GM23248 (cell line): ENCODE measurements at places on chromosomes 13 and 19. TPM values are rescaled to one million over a fixed set of nuclear protein-coding genes. Genes with fewer than 3 reads are reported as not detected.

DNA sequence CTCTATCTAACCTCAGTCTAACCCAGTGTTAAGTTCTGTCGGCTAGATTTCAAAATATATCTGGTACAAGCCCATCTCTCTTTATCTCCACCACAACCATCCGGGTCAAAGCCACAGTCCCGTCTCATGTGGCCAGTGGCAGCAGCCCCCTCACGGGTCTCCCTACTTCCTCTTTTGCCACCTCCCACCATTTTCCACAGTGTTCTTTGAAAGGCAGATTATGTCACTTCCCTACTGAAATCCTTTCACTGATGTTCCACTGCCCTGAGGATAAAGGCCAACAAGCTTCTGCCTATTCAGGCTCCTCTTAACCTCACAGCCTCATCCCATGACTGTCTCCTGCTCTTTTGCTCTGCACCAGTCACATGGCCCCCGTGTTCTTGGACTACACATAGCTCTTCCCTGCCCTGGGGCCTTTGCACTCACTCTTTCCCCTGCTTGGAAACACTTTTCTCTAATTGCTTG is 117.2 kb downstream of the UBL3 start:
- H3K4me1 ChIP-seq: no peaks in the 10 kb centered on the region
- peak; percentile 44 for DNase-seq
- H3K27ac ChIP-seq: no peak overlapping the region
- no peak overlapping the region for H3K4me3 ChIP-seq
- no peaks in the 10 kb centered on the region; the same call in 1 of the 2 replicates for H3K27me3 ChIP-seq

- 0 out of 2 replicates have a peak, but pooled peaks cover 3% of the 10 kb centered on the region for H3K27me3 ChIP-seq
- H3K27ac ChIP-seq: no peak overlapping the region
- no peak overlapping the region for H3K4me3 ChIP-seq
- no peaks in the 10 kb centered on the region for H3K36me3 ChIP-seq
- DNase-seq: no peak
Measured at GRCh38 chr19:40571005-40571318, 5.7 kb upstream of the SHKBP1 start.

DNA sequence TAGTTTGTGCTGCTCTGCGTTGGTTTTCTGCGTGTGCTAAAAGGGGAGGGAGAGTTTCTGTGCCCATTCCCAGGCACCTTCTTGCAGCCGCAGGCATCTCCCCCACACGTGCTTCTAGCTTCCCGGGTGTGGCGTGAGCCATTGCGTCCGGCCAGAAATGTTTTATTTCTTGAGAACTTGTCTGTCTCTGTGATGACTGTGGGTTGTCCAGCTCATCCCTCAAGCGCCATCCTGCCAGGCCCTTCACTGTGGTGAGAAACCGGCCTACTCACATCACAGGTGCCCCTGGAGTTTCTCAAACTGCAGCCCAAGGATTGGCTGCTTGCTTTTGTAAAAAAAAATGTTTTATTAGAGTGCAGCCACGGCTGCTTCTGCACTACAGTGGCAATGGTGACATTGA is 24.2 kb downstream of the EPN1 start:
- DNase-seq: no peak
- no peak overlapping the region for H3K27ac ChIP-seq
- H3K36me3 ChIP-seq: peaks cover 3% of the 10 kb centered on the region; the same call in 1 of the 2 replicates
- H3K4me1 ChIP-seq: no peaks in the 10 kb centered on the region
- no peak overlapping the region for H3K4me3 ChIP-seq

GRCh38 chr19:30097746-30098280 is 155.8 kb downstream of the URI1 start:
- DNase-seq: no peak
- no peaks in the 10 kb centered on the region for H3K36me3 ChIP-seq
- no peaks in the 10 kb centered on the region for H3K4me1 ChIP-seq
- H3K27ac ChIP-seq: no peak overlapping the region
- no peaks in the 10 kb centered on the region for H3K27me3 ChIP-seq

- H3K36me3 ChIP-seq: peaks cover 35% of the 10 kb centered on the region
- no peaks in the 10 kb centered on the region for H3K4me1 ChIP-seq
- no peak for DNase-seq
- no peak overlapping the region for H3K4me3 ChIP-seq
- no peaks in the 10 kb centered on the region for H3K27me3 ChIP-seq
Measured at GRCh38 chr19:16208847-16209665, 11.3 kb downstream of the AP1M1 start.

DNA sequence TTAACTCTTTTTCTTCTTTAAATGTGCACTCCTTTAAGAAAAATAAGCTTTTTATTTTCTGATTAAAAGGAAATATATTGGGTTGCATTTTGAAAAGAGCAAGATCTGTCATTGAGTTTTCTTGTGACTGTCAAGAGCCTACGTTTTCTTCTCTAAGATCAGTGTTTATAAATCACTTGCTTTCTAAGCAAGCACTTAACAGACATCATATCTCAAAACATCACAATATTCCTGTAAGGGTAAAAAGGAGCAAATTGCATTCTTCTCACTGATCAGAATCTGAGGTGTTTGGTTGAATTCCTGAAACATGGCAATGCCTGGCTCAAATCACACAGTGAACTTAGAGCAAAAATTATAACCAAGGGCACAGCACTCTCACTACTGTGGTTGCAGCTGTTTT is 231.3 kb downstream of the PCDH17 start:
- no peaks in the 10 kb centered on the region for H3K36me3 ChIP-seq
- H3K27me3 ChIP-seq: no peaks in the 10 kb centered on the region
- no peak overlapping the region for H3K4me3 ChIP-seq
- no peak for DNase-seq
- no peak overlapping the region for H3K27ac ChIP-seq
- H3K4me1 ChIP-seq: no peaks in the 10 kb centered on the region

- H3K27me3 ChIP-seq: peaks cover 7% of the 10 kb centered on the region
- H3K4me1 ChIP-seq: peaks cover 22% of the 10 kb centered on the region
- peak overlapping the region; percentile 84 for H3K27ac ChIP-seq
- no peaks in the 10 kb centered on the region for H3K36me3 ChIP-seq
Measured at GRCh38 chr13:60583911-60584753, 187.1 kb downstream of the TDRD3 start.

GRCh38 chr19:2114218-2114617 is 17.5 kb downstream of the IZUMO4 start:
- no peak overlapping the region for H3K4me3 ChIP-seq
- H3K27me3 ChIP-seq: no peaks in the 10 kb centered on the region
- peaks cover 4% of the 10 kb centered on the region; the same call in 1 of the 2 replicates for H3K4me1 ChIP-seq
- no peak overlapping the region for H3K27ac ChIP-seq
- H3K36me3 ChIP-seq: peaks cover 15% of the 10 kb centered on the region
- DNase-seq: no peak

- H3K4me3 ChIP-seq: peak overlapping the region; percentile 59
- H3K27me3 ChIP-seq: no peaks in the 10 kb centered on the region
- H3K4me1 ChIP-seq: peaks cover 76% of the 10 kb centered on the region
- DNase-seq: peak; percentile 73
Measured at GRCh38 chr19:4393947-4394590, 6.3 kb downstream of the SH3GL1 start.

DNA sequence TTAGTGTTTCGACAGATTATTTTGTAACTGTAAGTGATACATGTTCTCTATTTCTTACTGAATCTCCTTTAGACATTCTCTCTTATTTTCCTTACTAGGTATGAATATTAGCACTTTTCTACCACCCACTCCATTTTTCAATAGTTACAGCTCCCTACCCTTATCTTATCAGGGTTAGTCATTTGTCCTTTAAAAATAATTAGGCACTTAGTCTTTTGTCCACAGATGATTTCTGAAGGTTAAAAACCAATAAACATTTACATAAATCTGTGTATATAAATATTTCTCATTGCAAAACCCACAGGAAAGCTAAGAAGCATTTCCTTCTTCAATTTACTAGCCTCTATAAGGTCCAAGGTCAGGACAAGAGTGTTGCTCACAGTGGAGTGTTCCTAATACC is 624.1 kb upstream of the MIR17HG start:
- H3K4me3 ChIP-seq: no peak overlapping the region
- no peak for DNase-seq
- no peaks in the 10 kb centered on the region for H3K27me3 ChIP-seq
- peaks cover 27% of the 10 kb centered on the region for H3K4me1 ChIP-seq

DNA sequence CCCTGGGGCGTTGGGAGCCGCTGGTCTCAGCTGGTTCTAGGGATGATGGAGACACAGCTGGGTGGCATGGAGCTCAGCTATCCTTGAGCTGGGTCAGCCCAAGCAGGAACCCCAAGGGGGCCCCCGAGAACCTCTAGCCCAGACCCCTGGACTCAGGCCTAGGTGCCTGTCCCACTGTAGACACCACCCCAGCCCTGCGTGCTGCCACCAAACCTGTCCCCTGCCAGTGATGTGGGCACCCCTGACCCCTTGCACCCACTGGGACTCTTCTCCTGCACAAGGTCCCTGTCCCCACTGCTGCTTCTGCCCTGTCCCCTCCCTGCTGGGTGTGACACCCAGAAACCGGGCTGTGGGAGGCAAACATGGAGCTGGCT is 26.8 kb downstream of the CEBPA start:
- no peak overlapping the region for H3K4me3 ChIP-seq
- no peaks in the 10 kb centered on the region for H3K27me3 ChIP-seq

- peak; percentile 61 for DNase-seq
- H3K27ac ChIP-seq: peak overlapping the region; percentile 25; the same call in 1 of the 2 replicates
- peaks cover 19% of the 10 kb centered on the region for H3K4me1 ChIP-seq
- peak overlapping the region; percentile 29; the same call in 1 of the 2 replicates for H3K4me3 ChIP-seq
Measured at GRCh38 chr13:43815204-43815603, 28.4 kb upstream of the ENOX1 start.

The SPACA4 gene
- total RNA-seq: not detected in 2 replicates

GRCh38 chr13:72700509-72700908 is 26.9 kb downstream of the MZT1 start:
- H3K4me1 ChIP-seq: no peaks in the 10 kb centered on the region
- no peak overlapping the region for H3K27ac ChIP-seq
- no peaks in the 10 kb centered on the region for H3K27me3 ChIP-seq
- no peaks in the 10 kb centered on the region for H3K36me3 ChIP-seq
- H3K4me3 ChIP-seq: no peak overlapping the region

The PEAK3 gene
- total RNA-seq: not detected in 2 replicates

GRCh38 chr19:870963-871401 is 11.5 kb downstream of the CFD start:
- no peak overlapping the region for H3K27ac ChIP-seq
- DNase-seq: no peak
- H3K27me3 ChIP-seq: no peaks in the 10 kb centered on the region
- H3K4me3 ChIP-seq: no peak overlapping the region

- H3K36me3 ChIP-seq: no peaks in the 10 kb centered on the region
- H3K4me1 ChIP-seq: no peaks in the 10 kb centered on the region
- H3K27me3 ChIP-seq: no peaks in the 10 kb centered on the region
Measured at GRCh38 chr19:53586277-53586691, 45.5 kb upstream of the DPRX start.

DNA sequence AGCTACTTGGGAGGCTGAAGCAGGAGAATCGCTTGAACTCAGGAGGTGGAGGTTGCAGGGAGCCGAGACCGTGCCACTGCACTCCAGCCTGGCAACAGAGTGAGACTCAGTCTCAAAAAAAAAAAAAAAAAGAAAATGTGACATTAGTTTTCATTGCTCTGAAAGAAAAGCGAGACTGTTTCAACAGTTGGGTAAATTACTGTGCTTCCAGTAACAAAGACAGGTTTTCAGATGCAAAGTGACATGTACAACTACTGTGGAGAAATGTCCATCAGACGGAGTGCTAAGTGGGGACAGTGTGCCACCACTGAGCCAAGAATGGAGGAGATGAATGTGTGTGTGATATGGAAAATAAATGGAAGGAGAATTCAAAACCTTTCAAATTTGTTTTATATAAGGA is 24.2 kb upstream of the SLC15A1 start:
- no peaks in the 10 kb centered on the region for H3K36me3 ChIP-seq
- no peak overlapping the region for H3K4me3 ChIP-seq
- H3K4me1 ChIP-seq: no peaks in the 10 kb centered on the region; the same call in 1 of the 2 replicates
- H3K27ac ChIP-seq: no peak overlapping the region

DNA sequence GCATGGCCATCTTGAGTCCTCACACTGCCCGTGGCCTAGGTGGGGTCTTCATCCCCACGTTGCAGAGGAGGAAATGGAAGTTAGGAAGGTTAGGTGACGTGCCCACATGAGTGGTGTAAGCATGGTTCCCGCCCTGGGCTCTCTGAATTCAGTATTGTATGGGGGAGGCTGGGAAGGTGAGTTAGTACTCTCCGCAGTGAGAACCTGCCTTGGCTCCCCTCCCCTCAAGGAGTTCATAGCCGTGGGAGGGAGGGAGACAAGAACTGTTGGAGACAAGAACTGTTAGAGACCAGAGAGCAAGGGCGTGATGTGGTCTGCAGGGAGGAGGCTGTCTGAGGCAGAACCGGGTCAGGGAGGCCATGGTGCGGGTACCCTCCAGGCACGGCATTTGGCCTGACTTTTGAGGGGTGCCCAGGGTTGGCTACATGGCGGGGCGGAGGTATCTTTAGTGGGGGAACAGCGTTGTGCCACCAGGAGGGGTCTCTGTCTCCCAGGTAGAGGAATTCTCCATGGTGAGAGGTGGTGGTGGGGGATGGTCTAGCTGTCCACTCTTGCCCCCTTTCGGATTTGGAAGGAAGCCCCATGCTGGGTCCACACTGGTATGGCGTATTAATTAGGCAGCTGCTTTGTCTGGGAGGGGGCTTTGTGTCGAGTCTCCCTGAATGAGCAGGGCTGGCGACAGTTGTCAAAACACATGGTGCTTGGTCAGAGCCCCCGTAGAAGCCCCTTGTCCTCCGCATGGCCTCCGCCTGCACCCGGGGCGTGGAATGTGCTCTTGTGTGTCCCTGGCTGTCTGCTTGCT is 45.8 kb downstream of the CAPN12 start:
- no peak for DNase-seq
- peaks cover 13% of the 10 kb centered on the region for H3K4me1 ChIP-seq
- H3K27ac ChIP-seq: no peak overlapping the region
- peaks cover 11% of the 10 kb centered on the region; the same call in 1 of the 2 replicates for H3K36me3 ChIP-seq

- peak overlapping the region; percentile 58 for H3K4me3 ChIP-seq
- no peaks in the 10 kb centered on the region for H3K27me3 ChIP-seq
- H3K4me1 ChIP-seq: no peaks in the 10 kb centered on the region
- no peak overlapping the region for H3K27ac ChIP-seq
Measured at GRCh38 chr19:29873801-29874575, 62.2 kb downstream of the CCNE1 start.

- no peaks in the 10 kb centered on the region for H3K36me3 ChIP-seq
- peaks cover 29% of the 10 kb centered on the region for H3K27me3 ChIP-seq
- no peak overlapping the region for H3K27ac ChIP-seq
- H3K4me1 ChIP-seq: no peaks in the 10 kb centered on the region
- H3K4me3 ChIP-seq: no peak overlapping the region
Measured at GRCh38 chr13:112078879-112079531, 12.1 kb downstream of the SOX1 start.

DNA sequence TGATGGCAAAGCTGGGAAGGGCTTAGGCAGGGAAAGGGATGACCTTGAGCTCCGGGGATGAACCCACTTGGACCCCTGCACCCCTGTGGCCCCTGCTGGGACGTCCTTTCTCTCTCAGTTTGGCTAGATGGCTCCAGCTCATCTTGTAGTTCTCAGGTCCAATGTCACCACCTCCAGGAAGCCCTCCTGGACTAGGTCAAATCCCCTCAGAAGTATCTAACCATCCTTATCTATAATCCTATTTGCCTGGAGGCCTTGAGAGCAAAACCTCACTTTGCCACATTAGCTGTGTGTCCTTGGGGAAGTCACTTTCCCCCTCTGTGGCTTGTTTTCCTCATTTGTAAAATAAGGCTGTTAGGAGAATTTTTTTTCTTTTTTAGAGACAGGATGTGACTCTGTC is 42.7 kb upstream of the NFIC start:
- no peak overlapping the region for H3K27ac ChIP-seq
- no peak overlapping the region for H3K4me3 ChIP-seq
- H3K4me1 ChIP-seq: no peaks in the 10 kb centered on the region
- H3K27me3 ChIP-seq: no peaks in the 10 kb centered on the region
- DNase-seq: no peak

GRCh38 chr13:28327373-28328270 is 167.3 kb downstream of the FLT1 start:
- H3K27ac ChIP-seq: no peak overlapping the region
- DNase-seq: peak; percentile 54
- H3K4me1 ChIP-seq: peaks cover 43% of the 10 kb centered on the region
- no peaks in the 10 kb centered on the region for H3K27me3 ChIP-seq
- H3K36me3 ChIP-seq: no peaks in the 10 kb centered on the region

- no peak overlapping the region for H3K27ac ChIP-seq
- H3K36me3 ChIP-seq: no peaks in the 10 kb centered on the region
- H3K4me3 ChIP-seq: no peak overlapping the region
- DNase-seq: no peak
Measured at GRCh38 chr13:25933520-25933919, 118.3 kb downstream of the SHISA2 start.
